ENCODE measurements at places on chromosomes 3 and 15. TPM values are rescaled to one million over a fixed set of nuclear protein-coding genes. Genes with fewer than 3 reads are reported as not detected.

DNA sequence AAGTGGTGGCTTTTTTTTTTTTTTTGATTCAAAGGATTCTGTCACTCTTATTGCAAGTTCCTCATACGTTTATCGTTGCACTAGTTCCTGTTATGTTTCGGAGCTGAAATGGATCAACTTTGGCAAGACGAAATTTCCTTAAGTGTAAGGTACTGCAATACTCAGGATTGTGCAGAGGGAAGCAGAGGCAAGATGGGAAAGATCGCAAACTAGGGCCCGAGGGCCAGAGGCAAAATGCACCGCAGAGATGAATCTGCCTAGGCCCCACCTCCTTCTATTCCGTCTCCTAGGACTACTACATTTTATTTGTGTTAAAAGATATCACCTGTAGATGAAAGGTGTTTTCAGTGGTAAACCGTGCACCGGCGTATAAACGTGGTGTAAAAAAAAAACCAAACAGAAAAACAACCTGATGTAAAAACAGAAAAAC lies 331 bp downstream of the RNU6-1 start:
- H3K27ac ChIP-seq, result peak overlapping the region; percentile 98
- peak overlapping the region; percentile 91 for H3K4me3 ChIP-seq
- peaks cover 39% of the 10 kb centered on the region for H3K4me1 ChIP-seq
- peaks cover 17% of the 10 kb centered on the region for H3K27me3 ChIP-seq
- H3K36me3 ChIP-seq, result no peaks in the 10 kb centered on the region

DNA sequence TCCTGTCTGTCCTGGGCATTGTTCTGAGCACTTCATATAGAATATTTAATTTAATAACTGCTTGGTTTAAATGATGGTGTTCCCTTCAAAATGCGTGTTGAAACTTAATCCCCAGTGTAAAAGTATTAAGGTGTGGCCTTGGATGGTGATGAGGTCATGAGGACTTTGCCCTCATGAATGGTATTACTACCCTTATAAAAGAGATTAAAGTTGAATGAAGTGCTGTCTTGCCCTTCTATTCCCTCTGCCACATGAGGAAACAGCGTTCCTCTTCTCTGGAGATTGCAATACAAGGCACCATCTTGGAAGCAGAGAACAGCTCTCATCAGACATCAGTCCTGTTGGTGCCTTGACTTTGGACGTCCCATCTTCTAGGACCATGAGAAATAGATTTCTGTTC lies 374.4 kb downstream of the PTPRG start:
- H3K4me3 ChIP-seq, result no peak overlapping the region
- no peaks in the 10 kb centered on the region for H3K36me3 ChIP-seq
- H3K27ac ChIP-seq, result no peak overlapping the region
- H3K4me1 ChIP-seq, result no peaks in the 10 kb centered on the region
- H3K27me3 ChIP-seq, result no peaks in the 10 kb centered on the region
- DNase-seq, result no peak

- H3K4me3 ChIP-seq, result no peak overlapping the region
- H3K36me3 ChIP-seq, result no peaks in the 10 kb centered on the region
- no peaks in the 10 kb centered on the region for H3K4me1 ChIP-seq
These were observed 222.1 kb downstream of the LRTM1 start for GRCh38 chr3:54705730-54706129.

The CCRL2 gene
- total RNA-seq, result 28.5 TPM

The FBXW12 gene
- total RNA-seq, result not detected

The SLC24A5 gene
- 0.84 TPM for total RNA-seq

The GPR62 gene
- not detected for total RNA-seq

The GATM gene
- 7.2 TPM for total RNA-seq

The COLQ gene
- 1.1 TPM for total RNA-seq
